ENCODE measurements at places on chromosomes 11 and 22. TPM values are rescaled to one million over a fixed set of nuclear protein-coding genes. Genes with fewer than 3 reads are reported as not detected.

NLRP6 gene
- not detected for total RNA-seq

DNA sequence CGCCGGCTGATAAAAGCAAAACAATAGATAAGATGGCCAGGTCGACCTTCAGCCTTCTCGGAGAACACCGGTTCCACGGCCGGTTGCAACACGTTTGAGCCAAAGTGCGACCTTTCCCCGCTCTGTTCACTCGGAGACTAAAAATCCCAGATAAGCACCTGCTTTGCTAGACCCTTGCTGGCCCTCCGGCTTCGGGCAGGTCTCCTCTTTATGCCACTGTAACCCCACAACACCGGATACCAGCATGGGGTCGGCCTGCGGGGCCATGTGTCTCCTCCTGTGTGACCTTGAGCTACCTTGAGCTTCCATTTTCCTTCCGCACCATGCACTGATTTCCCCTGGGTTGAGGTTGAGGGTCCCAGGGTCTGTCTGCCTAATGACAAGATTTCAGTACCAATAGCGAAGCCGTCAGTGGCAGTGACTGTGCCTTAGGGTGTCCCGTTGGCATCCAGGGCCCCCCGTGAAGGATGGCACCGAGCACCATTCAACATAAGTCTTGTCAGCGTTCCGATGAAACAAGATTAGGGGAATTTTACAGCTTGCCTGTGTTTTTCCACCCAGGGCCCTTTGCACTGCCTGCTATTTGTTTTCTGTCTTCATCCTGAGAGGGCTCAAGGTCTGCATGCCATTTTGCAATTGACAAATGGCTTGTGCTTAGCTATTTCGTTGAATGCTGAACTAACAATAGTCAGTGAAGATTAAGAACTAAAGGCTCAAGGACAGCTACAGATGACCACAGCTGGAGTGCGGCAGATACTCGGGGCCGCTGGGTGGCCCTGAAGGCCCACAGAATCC is 118.6 kb downstream of the KCNQ1 start:
- DNase-seq = no peak

- DNase-seq = peak; percentile 50
Observed at GRCh38 chr11:125448136-125448535, 47.9 kb downstream of the FEZ1 start.

- DNase-seq = no peak
Observed at GRCh38 chr11:79249295-79249993, 191.4 kb downstream of the TENM4 start.

SCGB1D2 gene
- total RNA-seq = not detected

All from Daoy (cell line).